HL-60 (cell line): ENCODE measurements at places on chromosomes 7 and 10.

- no peak for DNase-seq
These were observed 263.5 kb downstream of the SEMA3D start for GRCh38 chr7:84923348-84923747.

DNA sequence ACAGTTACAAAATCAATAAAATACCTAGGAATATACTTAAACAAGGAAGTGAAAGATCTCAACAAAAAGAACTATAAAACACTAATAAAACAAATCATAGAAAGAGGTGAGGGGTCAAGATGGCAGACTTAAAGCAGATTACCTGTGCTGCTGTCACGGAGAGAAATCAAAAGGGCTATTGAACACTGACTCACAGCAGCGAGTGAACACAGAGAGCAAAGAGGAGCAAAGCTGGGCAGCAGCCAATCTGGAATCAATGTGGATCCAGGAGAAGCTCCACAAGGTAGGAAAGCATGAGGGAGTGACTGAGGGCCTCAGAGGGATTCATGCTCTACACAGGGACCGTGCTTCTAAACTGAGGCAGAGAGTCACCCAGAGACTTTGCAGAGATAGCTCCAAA, 562.0 kb upstream of the SEMA3D start:
- DNase-seq: no peak

DNA sequence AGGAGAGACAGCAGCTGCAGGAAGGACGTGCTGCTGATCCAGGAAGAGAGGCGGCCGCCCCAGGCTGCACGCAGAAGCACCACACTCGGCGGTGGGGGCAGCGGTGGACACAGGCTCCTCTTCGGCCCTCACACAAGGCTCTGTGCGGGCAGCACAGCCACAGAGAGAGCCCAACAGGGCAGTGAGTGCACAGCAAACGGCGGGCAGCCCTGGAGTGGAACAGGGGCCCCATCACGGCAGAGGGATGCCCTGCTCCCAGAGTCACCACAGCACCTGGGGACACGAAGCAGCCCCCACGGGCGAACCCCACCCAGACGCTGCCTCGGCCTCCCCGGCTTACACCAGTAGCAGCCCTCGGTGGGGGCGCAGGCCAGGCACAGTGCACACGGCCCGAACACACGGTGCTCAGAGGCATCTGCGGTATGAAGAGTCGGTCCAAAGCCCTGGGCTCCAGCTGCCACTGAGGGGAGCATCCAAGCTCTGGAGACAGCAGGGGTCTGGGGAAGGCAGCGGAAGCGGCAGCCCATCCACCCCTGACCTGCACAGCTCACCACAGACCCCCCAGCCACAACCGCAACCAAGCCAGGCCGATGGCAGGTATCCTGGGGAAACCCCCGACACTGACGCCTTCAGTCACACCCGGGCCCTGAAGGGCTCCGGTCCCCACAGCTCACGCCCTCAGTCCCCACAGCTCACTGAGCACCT, 16.8 kb downstream of the NUDT1 start:
- DNase-seq: no peak

DNA sequence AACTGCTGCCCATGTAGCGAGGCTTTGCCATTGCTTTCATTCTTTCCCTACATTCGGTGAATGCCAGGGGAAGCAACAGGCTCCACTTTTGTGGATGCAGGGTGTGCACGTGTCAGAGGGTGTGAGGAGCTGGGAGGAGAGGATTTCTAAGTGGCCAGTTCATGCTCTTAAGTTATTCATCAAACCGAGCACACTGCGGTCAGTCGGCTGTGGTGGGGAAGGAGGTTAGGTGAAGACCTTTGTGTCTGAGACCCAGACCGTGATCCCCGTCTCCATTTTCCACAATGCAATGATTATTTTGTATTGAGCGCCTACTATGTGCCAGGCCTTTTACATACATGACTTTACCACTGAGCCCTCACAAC, 438.6 kb upstream of the GALNT17 start:
- no peak for DNase-seq

DNA sequence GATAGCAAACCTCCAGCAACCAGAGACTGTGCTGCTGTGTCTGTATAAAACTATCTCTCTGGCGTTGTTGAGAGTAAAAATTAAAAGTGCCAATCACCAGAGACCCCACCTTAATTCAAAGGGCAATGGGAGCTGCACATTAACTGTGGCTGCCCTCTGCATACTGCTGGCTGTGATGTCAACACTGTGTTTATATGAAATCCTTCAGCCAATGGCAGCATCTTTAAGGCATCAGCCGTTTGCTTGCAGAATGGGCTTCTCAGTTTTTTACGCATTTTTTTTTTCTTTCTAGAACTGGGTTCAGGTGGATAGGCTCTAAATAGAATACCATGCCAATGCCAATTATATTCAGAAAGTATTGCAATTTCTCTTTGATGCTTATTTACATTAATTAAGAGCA, 47.7 kb downstream of the CHN2 start:
- DNase-seq: no peak
